Lower leg skin (tissue), 4 donors: ENCODE measurements at places on chromosomes 12 and 14.

DNA sequence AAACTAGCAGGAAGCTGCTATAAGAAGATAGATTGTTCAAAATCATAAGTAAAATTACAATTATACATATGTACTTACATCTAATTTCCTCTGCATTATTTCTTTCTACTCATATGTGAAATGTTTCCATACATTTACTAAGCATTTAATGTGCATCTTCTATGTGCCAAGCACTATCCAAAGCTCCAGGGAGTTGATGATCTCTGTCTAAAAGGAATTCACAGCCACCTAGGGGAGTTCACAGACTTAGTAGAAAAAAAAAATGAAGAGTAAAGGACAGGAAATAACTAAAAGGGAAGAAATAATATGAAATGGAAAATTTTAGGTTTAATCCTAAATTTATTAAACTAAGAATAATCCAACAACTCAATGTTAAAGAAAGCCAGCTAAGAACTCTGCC is 91.7 kb downstream of the EFCAB11 start:
- DNase-seq: no peak

DNA sequence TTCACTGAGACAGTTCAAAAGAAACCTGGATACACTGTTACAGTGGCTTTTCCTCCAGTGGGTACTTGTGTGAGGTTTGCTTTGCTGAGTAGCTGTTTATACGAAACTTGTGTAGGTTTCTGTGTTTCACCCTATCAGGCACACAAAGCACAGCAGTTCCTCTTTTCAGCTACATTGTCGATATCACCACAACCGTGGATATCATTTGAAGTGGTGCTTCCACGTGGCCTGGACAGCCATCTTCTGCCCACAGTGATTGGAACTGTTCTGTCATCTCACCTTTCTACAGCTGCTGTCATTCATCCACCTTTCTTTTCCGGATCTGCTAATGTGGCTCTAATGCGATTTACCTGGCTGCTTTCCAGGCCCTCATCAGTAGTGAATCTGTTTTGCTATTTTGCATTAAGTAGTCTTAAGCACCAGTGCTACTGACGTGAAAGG is 368.8 kb downstream of the SYT1 start:
- DNase-seq: no peak

DNA sequence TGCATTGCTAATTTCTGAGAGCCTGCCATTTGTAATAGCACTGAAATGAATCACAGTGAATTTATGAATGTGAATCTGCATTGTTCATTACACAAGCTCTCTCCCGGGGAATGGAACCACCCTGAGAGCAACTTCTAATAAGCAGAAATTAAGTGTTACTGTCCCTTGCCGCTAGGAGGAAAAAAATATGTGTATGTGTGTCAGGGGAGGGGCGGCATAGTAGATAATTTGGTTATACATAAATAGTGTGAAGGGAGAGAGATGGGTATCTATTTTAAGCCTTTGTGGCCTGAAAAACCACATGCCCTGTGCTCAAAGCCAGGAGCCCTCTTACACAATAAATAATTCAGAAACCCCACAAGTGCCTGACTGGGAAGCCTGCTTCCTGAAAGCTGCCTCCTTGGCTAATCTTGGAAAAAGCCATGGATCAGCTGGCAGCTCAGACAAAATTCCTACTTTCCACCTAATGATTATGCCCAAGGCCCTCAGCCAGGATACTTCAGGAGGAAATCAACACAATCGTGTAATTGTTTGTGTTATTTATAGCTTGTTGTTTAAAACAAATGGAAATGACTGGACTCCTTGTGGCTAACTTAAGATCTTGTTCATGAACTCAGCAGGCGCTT is 366.2 kb upstream of the KITLG start:
- DNase-seq: peak; percentile 65

DNA sequence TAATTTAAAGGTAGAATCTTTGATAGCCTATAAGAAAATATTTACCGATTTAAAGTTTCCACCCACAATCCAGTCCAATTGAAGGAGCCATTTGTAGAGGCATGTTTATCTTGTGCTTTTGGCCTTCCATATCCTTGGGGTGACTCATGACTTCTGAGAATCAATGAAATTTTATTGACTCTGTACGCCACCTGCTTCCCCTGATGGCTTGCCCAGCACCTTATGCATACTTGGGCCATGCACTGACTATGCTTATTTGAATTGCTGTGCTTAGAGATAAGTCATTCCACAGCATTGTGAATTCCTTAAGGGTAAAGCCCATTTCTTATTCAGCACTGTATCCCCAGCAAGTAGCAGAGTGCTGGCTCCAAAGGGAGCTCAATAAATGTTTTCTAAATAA is 954.8 kb upstream of the SEL1L start:
- no peak for DNase-seq

DNA sequence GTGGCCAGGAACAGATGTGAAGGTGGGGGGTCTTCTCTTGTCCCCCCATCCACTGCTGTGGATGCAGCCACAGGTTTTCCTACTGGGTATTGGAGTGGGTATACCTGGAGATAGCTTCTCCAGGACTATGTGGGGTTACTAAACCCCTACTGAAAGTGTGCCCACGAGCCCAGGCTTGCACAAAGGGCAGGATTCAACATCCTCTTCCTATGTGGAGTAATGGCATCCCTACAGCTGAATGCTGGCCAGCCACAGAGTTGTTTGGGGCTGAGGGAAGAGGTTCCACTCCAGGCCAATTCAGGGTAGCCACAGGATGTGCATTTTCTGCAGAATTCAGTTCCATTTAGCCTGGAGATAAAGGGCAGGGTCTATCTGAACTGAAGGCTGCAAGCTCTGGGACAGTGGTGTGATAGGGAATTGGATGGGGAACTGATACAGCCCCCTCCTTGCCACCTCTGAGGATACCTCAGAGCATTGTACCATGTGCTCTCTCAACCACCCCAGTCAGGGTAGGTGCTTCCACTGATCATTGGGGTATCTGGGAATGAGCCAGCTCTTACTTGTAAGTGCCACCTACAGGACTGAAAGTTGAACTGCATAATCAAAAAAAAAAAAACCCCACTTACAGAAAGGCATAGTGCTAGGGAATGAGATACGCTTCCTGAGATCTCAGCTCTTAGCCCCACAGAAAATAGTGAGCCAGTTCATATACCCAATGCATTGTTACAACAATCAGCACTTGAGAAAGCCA is 187.1 kb downstream of the KITLG start:
- DNase-seq: no peak

DNA sequence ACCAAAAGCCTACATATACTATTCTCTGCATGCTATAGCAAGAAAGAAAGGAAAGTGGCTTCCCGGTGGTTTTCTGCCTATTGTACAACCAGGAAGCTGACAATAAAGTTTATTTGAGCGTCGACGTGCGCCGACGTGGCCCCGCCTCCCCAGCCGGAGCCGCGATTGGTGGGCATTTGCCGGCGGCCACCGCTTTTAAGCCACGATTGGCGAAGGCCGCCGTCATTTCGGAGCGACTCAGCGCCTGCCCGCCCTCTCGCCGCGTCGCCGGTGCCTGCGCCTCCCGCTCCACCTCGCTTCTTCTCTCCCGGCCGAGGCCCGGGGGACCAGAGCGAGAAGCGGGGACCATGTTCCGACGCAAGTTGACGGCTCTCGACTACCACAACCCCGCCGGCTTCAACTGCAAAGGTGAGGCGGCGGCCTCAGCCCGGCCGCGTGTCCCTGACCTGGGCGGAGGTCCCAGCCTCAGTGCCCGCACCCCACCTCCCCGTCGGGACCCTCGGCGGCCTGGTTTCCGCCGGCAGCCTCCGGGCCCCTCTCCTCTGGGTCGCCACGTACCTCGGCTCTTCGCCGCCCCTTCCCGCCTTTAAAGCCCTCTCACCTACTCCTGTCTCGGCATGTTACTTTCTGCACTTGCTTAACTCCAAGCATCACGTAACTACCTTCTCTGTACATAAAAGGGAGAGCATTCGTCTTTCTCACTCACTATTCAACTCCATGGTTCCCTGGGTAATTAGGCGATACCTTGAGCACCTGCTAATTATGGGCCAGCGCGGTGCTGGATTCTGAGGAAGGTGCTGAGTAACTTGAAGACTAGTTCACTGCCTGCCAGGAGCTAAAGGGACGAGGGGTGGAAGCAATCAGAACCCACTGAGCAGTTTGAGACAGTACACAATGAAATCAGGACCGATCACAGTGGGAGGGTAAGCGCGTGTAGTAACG is at the start of gene RTRAF:
TSS of gene RTRAF (plus strand) at position 254 of the 942 bp plus-strand sequence. CDS start at position 348, 94 bp downstream.
- peak; percentile 98 for DNase-seq

GRCh38 chr12:77795699-77796098 is 35.0 kb upstream of the NAV3 start:
- no peak for DNase-seq

DNA sequence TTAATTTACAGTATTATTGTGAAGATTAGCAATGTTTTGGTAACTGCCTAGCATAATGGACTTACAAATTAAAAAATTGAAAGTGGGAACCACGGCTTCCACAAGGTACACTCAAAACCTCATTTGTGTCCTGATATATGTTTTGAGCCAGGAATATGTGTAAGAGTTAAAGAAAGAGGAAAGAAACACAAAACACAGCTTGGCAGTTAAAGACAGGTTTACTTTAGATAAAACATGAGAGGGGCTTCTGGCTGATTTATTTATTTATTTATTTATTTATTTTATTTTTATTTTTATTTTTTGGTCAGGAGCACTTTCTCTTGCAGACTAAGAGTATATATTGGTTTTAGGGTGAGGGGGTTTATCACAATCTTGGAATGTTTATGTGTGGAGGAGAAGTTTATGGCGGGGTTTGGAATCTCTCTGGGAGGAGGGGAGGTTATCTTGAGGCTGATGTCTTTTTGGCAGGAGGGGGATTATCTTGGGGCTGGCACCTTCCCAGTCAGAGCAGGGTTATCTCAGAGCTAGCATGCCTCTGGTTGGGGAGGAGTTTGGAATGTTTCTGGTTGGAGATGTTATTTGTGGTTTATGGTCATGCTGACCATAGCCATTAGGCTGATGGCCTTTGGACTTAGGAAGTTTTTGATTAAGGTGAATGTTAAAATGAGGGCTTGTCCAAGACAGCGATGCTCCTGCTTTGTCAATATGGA is 436.7 kb downstream of the DAD1 start:
- no peak for DNase-seq

DNA sequence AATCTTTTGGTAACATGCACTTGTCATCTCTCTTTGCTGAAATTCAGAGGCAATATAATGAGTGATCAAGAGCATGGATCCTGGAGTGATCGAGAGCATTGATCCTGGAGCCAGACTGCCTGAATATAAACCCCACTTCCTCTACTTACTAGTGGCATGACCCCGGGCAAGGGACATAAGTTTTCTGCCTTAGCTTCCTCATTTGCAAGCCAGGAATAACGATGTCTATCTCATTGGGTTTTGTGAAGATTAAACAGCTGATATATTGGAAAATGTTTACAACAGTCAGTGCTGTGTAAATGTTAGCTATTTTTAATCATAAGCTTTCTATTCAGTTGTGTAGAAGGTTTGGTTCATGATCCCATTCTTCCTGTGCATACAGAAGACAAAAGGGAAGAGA is 2.4 kb upstream of the CSRNP2 start:
- DNase-seq: no peak

DNA sequence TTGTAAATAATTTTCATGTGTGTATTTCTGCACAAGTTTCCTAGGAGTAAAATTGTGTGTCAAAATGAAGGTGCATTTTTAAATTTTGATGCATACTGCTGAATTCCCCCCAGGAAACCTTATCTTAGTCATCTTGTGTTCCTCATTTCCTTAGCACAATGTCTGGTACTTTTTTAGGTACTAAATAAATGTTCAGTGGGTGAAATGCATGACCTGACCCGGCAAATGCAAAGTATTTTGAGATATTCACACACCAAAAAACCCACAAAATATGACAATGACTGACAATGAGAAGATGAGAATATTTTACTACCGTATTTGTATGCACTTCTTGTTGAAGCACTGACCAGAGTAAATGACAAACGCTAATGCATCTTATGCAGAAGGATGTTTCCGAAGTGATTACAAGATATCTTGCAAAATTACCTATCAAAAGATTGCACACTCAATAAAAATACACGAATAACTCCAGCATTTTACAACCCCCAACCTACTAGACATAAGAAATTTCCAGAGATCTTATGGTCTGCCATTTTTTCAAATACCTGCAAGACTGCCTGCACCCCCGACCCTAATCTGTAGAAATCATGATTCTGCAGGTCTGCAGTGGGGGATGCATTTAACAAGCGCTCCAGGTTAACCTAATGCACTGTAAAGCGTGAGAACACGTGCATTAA is 895 bp upstream of the PRKAB1 start:
- DNase-seq: no peak

- DNase-seq: peak; percentile 41
These were observed 482 bp upstream of the IFI27L2 start for GRCh38 chr14:94129758-94130414.

- DNase-seq: no peak
These were observed 22.9 kb upstream of the RASSF8 start for GRCh38 chr12:25935355-25936144.

- DNase-seq: peak; percentile 69
These were observed 226.9 kb downstream of the MON2 start for GRCh38 chr12:62693376-62694050.

GRCh38 chr12:104602896-104603295 is 146.1 kb downstream of the CHST11 start:
- no peak for DNase-seq

- DNase-seq: no peak
These were observed 25.8 kb upstream of the TMCC3 start for GRCh38 chr12:94676031-94676641.

DNA sequence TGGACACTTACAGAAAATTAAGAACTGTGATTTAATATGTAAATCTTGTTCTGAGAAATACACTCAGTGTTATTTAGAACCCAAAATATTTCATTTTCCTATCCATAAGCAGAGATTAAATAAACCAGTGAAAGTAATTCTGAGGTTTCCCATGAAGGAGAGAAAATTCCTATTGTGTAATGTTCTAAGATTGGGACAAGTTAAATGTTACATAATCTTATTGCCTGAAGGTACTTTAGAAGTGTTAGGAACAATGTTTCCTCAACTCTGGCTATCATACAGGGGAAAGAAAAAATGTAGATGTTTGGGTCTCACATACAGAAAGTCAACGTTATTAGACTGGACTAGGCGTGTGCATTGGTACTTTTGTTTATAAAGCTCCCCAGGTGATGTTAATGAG is 281.9 kb upstream of the SYT10 start:
- no peak for DNase-seq

- DNase-seq: peak; percentile 85
These were observed at the start of gene LIN7A for GRCh38 chr12:80937391-80938238. Gene LIN7A, minus strand, starts transcription at chr12:80937934. Its CDS starts 212 bp downstream, at chr12:80937722.

- no peak for DNase-seq
These were observed 123.2 kb downstream of the PELI2 start for GRCh38 chr14:56241461-56241860.

DNA sequence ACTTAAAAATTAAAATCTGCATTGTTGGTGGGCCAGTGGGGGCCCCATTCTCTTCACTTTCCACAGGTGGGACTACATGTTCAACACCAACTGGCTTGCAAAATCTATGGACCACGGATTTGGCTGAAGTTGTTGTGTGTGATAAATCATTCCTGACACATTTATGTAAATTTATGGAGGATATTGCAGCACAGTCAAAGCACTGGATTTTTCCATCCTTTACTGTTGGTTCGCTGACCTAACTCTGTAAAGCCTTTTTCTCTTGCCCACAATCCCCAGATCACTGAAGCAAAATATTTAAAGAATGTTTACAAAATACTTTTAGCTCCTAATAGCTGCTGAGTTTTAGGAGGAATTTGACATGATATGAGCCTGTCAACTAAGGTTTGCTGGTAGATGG is 219.7 kb upstream of the PRICKLE1 start:
- DNase-seq: no peak
